T-cell (primary cell): ENCODE measurements at places on chromosomes 4 and X.

GRCh38 chr4:57865264-57865663 is 755.1 kb upstream of the IGFBP7 start:
- DNase-seq: no peak

GRCh38 chrX:38704146-38704882 is 96.9 kb upstream of the MID1IP1 start:
- DNase-seq: no peak

- no peak for DNase-seq
These were observed 173.5 kb upstream of the FMR1 start for GRCh38 chrX:147738265-147738664.

DNA sequence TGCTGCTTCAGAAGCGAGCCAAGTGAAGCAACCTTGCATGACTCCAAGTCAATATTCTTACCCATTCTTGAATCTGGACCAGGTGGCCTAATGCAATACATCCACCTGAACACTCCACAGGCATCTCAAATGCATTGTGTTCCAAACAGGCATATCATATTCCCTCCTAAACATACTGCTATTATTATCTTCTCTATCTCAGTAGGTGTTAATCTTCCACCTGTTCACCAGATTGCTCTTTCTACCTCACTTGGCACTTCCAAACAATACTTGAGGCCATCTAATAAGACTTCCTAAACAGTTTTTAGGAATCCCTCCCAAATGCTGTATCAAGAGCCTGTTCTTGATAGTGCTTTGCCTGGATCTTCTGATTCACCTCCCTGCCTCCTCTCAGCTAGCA is 90.7 kb downstream of the GPRIN3 start:
- DNase-seq: no peak

- peak; percentile 59 for DNase-seq
These were observed 25.1 kb downstream of the SETD7 start for GRCh38 chr4:139530833-139531427.

DNA sequence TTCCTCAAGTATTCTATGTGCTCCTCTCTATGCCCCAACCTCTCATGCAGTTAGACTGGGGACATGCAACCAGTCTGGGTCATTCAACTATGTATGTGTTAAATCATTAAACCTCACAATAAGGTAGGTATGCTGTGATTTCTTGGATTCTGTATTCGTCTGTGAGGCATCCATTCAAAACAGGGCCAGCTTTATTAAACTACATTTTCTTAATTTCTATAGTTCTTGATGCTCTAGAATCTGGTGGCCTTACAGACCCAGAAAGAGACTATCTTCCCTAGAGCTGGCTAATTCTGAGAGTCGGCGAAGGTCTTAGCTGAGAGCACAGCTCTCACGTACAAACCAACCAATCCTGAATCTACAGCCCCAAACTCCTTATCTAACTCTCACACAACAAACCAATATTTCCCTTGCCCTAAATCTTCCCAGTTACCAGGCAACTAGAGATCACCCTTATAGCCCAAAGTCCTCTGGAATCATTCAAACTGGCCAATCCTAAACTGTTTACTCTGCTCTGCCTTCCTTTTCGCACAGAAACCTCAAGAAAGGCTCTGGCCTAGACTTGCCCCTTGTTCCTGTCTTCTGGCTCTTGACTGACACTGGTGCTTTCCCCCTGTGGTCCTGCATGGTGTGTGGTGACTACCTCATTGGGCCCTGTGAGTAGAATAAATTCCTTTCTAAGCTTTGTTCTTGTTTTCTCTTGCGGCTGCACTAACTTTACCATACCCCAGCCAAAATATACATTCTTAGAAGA is 203.5 kb upstream of the TET2 start:
- peak; percentile 12 for DNase-seq

DNA sequence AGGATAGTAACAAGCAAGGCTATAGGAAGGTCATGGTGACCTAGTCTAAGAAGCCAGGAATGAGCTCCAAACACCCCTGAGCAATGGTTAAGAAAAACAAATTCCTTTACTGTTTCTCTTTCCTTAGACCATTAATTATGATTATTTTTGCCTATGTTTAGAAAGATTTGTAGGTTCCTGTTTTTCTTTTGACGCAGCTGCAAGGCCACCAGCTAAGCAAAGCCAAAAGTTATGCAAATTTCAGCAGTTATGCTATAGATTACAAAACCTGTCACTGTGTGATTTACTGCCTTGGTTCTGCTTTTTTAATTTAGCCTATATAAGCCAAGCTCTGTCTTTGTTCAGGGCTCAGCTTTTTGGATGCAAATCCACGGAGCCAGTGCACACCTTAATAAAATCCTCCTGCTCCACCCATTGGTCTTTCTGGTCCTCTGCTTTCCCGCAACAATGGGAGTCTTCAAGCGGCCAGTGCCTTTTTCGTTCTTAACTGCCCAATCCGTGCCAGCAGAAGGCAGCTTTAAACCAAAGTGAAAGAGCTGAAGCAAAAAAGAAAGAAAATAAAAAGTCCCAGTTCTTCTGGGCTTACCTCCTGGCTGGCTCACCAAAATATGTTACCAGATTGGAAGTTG is 1.4 kb upstream of the CEP135 start:
- DNase-seq: no peak

- no peak for DNase-seq
These were observed 29.9 kb downstream of the DKK2 start for GRCh38 chr4:107006218-107006617.

- no peak for DNase-seq
These were observed 109.9 kb upstream of the PTPN13 start for GRCh38 chr4:86484241-86484640.
